NCI-H526 (cell line): ENCODE measurements at places on chromosomes 4 and X.

DNA sequence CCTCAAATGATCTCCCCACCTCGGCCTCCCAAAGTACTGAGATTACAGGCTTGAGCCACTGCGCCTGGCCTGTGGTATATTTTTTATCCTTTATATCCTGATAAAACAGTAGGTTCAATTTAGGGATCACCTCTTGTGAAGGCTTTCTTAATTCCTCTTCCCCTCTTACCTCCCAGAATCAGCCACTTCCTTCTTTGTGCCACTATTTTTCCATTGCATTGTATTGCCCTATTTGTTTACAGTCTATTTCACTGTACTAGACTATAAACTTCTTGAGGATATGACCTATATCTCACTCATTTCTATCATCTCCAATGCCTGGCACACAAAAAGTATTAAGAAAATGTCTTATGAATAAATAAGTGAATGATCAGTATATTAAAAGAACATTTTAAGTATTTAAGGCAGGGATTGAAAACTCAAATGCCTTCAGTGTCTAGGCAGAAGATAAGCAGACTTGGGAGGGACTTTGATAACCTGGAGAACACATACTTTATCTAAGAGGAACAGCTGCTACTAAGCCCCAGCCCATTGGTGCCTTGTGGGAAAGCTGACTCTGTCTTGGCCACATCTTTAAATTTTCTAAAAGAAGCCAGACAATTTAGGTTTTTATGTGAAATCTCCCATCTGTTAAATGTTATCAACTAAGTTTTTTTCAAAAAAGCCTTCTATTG lies 82.3 kb upstream of the OGT start:
- DNase-seq, result no peak

GRCh38 chrX:7690842-7691241 lies 152.1 kb upstream of the VCX start:
- DNase-seq, result no peak

DNA sequence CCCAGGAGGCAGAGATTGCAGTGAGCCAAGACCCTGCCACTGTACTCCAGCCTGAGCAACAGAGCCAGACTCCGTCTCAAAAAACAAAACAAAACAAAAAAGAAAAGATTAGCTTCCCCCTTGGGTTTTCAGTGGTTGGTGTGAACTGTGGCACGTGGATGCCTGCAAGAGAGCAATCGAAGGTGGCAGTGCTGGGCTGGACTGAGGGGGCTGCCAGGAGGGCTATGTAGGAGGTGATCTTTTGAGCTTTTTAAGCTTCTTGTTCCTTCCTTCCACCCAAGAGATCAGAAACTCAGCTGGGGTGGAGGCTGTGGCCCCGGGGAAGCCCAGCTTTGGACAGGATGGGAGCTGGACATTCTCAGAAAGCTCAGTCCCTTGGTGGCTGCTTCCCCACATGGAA lies 49.6 kb downstream of the PRPS1 start:
- no peak for DNase-seq

DNA sequence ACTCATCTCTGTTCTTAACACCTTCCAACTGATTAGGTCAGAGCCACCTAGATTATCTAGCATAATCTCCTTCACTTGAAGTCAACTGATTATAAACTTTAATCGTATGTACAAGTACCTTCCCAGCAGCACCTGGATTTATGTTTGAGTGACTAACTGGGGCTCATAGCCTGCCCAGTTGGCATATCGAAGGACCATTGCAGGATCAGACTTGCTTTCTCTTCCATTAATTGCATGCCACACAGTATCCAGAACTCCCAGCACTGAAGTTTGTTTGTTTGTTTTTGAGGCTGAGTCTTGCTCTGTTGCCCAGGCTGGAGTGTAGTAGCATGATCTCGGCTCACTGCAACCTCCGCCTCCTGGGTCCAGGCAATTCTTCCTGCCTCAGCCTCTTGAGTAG lies 27.9 kb downstream of the GRK4 start:
- DNase-seq, result no peak

DNA sequence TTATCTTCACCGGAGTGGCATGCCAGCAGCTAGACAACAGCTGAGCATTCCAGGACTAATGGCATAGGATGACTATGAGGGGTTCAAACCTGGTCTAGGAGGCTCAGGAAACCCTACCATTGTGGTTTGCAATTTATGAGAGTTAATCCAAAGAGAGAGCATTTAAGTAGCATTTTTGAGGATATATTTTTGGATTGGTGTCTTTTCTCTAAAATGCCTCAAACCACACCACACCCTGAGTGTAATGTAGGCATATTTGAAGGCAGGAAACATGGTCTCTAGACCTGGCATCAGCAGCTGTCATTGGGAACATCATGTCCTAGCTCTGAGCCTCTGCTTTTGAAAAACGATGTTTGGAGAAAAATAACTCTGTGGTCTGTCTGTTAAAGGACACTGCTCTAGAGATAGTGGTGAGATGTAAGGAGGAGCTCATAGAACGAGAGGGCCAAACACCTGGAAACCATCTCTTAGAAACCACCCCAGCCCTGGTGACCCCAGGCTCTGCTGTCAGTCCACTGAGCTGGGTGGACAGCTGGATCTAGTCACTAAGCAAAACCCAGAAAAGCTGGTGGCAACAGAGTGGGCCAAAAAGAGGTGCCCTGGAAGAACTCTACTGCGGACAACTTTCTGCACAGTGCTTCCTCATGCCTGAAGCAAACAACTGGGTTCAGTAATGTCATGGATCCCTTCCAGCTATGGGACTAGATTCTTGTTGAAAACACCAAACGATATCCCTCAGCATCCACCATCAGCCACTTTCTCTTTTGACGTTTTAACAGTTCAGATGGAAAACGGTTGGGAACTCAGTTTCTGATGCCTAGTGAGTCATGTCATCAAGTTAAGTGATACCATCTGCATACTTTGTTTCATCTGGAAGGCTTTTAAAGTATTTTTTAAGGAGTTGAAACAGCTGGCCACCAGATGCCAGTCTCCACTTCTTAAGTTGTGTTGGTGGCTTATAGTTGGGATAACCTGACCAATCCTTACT lies 100.2 kb upstream of the C1QTNF7 start:
- no peak for DNase-seq

GRCh38 chrX:9759337-9759736 lies 6.3 kb downstream of the GPR143 start:
- DNase-seq, result no peak

DNA sequence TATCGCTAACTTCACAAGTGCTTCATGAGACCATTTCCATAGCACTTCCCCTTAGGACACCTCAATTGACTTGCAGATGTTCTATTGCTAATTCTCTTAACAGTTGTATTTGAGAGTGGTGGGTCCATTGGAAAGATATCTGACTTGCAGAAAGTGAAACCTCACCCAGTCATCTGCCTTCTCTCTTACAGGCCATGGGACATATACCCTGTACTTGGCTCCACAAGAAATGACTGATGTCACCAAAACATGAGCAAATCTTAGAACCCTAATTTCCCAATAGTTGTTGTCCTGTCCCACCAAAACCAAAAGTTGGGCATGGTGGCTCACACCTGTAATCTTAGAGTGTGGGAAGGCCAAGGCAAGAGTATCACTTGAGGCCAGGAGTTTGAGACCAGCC lies 101.9 kb upstream of the MAML3 start:
- DNase-seq, result no peak

GRCh38 chr4:178306565-178306964 lies 864.3 kb upstream of the AGA start:
- no peak for DNase-seq
